Occipital lobe (tissue), 3 donors: ENCODE measurements at places on chromosomes 4 and X. TPM values are rescaled to one million over a fixed set of nuclear protein-coding genes. Genes with fewer than 3 reads are reported as not detected.

The TMEM156 gene
- total RNA-seq, result 0.31 TPM

The ADH4 gene
- total RNA-seq, result not detected

The DCX gene
- 389 TPM for total RNA-seq

The CYLC1 gene
- total RNA-seq, result 0.31 TPM

The TRAM1L1 gene
- 37.1 TPM for total RNA-seq

The NKX3-2 gene
- total RNA-seq, result not detected

The F8A3 gene
- total RNA-seq, result 1.6 TPM
